ENCODE measurements at places on chromosomes 16 and 17.
A peak's percentile ranks its signal among the peaks of the same experiment; 100 is the strongest.

GRCh38 chr17:60361889-60362288 lies 30.0 kb downstream of the USP32 start:
- no peak overlapping the region for H3K4me3 ChIP-seq
- no peak overlapping the region for H3K27ac ChIP-seq
- no peaks in the 10 kb centered on the region for H3K27me3 ChIP-seq
- no peak for DNase-seq
- H3K36me3 ChIP-seq: no peaks in the 10 kb centered on the region

GRCh38 chr17:73371285-73371684 lies 59.5 kb upstream of the CDC42EP4 start:
- no peak overlapping the region for H3K4me3 ChIP-seq
- H3K4me1 ChIP-seq: no peaks in the 10 kb centered on the region
- no peak overlapping the region for H3K27ac ChIP-seq
- no peaks in the 10 kb centered on the region for H3K36me3 ChIP-seq

- peaks cover 25% of the 10 kb centered on the region for H3K36me3 ChIP-seq
- H3K4me3 ChIP-seq: no peak overlapping the region
- H3K4me1 ChIP-seq: no peaks in the 10 kb centered on the region
- no peak for DNase-seq
- H3K27ac ChIP-seq: no peak overlapping the region
These were observed 29.5 kb downstream of the MPRIP start for GRCh38 chr17:17071531-17072360.

- no peak for DNase-seq
- no peak within 1 kb of the TSS for H3K27ac ChIP-seq
- no peaks in the 10 kb centered on the region for H3K4me1 ChIP-seq
- H3K4me3 ChIP-seq: no peak within 1 kb of the TSS
- no peaks in the 10 kb centered on the region for H3K27me3 ChIP-seq
These were observed at the start of gene ABCA6 for GRCh38 chr17:69141431-69142174. Gene ABCA6, minus strand, starts transcription at chr17:69141895. Its CDS starts 1,192 bp downstream, at chr17:69140703.

- no peaks in the 10 kb centered on the region for H3K27me3 ChIP-seq
- peak; percentile 28 for DNase-seq
- H3K4me1 ChIP-seq: no peaks in the 10 kb centered on the region
- peaks cover 11% of the 10 kb centered on the region for H3K36me3 ChIP-seq
- H3K4me3 ChIP-seq: no peak overlapping the region
- no peak overlapping the region for H3K27ac ChIP-seq
These were observed 3.3 kb downstream of the TRIM65 start for GRCh38 chr17:75893305-75894048.

DNA sequence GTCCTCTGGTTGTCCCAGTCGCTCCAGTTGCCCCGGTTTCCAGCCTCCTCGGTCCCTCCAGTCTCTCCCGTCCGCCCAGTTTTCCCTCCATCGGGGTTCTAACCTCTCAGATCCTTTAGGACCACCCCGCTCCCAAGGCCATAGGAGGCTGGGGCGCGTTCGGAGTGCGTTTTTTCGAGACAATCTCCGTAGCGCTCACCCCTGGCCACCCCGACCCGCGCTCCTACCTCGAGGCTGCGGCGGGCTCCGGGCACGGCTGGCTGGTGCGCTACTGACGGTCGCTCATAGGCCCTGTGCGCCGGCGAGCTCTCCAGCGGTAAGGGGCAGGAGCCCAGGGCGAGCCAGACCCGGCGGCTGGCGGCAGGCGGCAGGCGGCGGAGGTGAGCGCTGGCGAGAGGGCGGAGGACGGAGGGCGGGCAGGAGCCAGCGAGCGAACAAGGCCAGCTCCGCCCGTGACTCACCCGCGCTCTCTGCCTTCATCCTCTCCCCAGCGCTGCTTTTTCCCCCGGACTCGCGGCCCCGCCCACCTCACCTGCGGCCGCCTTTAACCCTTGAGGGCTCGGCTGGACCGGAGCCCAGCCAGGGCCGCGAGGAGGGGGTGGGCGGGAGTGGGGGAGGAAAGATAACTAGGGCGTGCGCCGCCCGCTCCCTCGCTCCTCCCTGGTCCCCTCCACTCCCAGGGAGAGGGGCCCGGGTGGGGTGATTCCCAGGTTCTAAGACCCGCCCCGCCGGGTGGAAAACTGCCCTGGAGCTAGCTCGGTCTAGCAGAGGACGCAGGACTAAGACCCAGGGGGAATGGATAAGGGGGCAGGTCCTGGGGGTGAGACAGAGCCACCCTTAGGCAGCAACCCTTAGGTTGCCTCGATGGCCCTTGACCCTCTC lies at the start of gene SP6:
Gene SP6 (minus strand): TSS at position 472 of the 882 bp plus-strand sequence. CDS start 2,734 bp downstream, outside the sequence.
- H3K36me3 ChIP-seq: peaks cover 2% of the 10 kb centered on the region
- DNase-seq: peak; percentile 97
- peaks cover 66% of the 10 kb centered on the region for H3K27me3 ChIP-seq
- H3K27ac ChIP-seq: no peak within 1 kb of the TSS

- peak; percentile 18 for DNase-seq
- H3K27me3 ChIP-seq: no peaks in the 10 kb centered on the region
- H3K4me1 ChIP-seq: no peaks in the 10 kb centered on the region
- no peak overlapping the region for H3K27ac ChIP-seq
- no peaks in the 10 kb centered on the region for H3K36me3 ChIP-seq
These were observed 23.4 kb downstream of the NGFR start for GRCh38 chr17:49518346-49519078.

DNA sequence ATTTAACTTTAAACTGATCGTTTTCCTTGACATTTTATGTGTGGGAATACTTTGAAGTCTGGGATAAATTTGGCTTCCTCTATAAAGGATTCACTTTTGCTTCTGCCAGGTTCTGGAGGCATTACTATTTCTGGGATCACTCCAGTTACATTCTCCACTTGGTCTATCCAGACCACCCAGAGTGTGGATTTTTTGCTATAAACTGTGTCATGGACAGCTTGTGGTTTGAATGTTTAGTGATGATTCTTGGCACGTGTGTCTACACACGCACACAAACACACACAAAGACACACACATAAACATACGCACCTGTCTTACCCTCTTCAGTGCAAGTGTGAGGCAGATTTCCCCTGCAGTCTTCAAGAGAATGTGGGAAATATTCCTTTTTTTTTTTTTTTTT lies 27.4 kb upstream of the MSI2 start:
- no peaks in the 10 kb centered on the region for H3K4me1 ChIP-seq
- no peaks in the 10 kb centered on the region for H3K36me3 ChIP-seq
- no peak for DNase-seq
- H3K4me3 ChIP-seq: no peak overlapping the region
- no peak overlapping the region for H3K27ac ChIP-seq
